ENCODE measurements at places on chromosomes 12 and 14.

GRCh38 chr14:92637228-92637627, 111.2 kb downstream of the LGMN start:
- no peak for DNase-seq

- no peak for DNase-seq
Measured at GRCh38 chr14:23047034-23047634, 5.1 kb downstream of the PSMB11 start.

DNA sequence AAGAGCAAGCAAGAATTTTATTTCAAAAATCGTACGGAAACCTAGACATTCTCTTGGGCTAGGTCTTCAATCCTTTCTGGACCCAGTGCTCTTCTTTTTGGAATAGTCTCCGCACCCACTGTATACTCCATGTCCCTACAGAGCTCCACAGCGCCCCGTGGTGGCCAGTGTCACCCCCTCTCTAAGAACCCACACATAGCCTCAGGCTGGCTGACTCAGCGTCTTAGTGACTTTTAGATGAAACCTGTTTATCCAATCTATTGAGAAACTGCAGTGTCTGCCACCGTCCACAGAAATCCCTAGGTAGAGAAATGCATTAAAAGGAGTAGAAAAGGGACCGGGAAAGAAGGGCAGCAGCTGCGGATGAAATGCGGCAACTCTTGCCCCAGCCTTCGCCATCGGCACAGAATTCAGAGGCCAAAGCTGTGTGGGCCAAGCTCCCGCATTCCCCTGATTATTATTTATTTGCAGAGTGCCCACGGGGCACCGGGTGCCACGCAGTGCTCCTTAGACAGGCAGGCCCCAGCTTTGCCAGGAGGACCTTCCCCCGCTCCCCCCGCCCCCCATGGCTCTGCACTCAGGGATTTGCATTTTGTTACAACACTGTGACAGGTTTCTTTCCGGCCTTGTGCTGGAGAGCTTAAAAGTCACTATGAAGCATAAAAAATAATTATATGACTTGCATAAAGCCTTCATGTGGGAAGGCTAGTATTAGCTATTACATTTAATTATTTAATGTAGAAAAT, 170.1 kb upstream of the FKBP4 start:
- DNase-seq, result no peak

- DNase-seq, result no peak
Measured at GRCh38 chr12:100545092-100545491, 28.4 kb upstream of the GAS2L3 start.

DNA sequence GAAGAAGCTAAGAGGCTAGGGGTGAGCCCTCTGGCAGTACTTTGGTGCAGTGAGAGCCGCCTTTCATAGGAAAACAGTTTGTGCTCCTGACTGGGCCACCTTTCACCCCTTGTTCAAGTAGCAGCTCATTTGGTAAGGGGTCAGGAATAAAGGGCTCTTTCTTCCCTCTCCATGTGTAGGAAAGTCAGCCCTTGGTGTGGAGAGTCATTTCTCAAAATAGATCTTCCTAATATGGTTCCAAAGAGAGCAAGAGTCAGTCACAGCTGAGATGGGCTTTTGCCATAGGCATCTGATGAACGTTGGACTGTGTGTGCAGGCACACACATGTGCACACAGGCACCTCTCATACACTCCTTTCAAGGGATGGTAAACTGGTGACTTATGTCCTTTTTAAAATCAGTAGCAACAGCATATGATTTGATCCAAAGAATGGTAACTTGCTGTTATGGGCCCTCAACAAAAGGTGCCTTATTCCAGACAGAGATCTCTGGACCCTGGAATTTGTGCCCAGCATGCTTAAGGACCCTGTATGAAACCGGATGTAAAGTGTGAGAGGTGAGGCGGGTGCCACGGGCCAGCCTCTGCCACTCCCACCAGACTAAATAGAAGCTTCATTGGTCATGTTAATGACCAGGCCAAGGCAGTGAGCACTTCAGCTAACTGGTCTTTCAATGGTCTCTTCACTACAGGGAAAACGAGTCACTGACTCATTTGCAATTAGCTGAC, 16.7 kb upstream of the RIC8B start:
- DNase-seq, result no peak

DNA sequence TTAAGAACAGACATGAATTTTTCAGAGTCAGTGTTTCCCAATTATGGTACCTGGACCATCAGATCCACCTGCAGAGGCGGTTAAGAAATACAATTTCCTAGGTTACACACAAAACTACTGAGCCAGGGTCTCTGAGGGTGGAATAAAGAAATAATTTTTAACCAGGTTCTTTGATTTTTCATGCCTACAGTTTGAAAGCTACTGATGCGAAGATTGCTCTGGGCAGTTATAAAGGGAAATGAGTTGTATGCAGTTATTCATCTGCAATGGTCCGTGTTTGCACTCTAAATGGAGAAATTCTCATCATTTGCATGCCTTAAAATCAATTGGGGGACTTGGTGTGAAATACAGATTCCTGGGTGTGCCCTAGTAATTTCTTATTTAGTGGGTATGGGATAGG, 89.7 kb downstream of the ERGIC2 start:
- DNase-seq, result no peak

DNA sequence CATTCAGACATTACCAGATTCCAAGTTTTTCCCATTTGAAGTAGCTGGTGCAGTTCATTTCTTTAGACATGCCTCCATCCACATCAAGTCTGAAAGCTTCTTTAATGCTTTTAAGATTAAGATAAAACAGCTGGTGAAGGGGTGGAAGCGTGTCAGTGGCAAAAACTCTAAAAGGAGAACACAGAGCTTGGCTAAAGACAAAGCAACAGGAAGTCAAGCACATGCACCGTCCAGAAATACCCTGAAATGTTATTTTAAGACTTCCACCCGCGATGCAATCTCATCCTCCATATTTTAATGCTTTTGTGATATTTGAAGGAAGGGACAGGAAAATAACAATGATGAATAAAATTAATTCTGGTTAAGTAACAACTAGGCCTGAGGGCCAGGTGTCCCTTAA, 31.8 kb downstream of the PPM1H start:
- no peak for DNase-seq

DNA sequence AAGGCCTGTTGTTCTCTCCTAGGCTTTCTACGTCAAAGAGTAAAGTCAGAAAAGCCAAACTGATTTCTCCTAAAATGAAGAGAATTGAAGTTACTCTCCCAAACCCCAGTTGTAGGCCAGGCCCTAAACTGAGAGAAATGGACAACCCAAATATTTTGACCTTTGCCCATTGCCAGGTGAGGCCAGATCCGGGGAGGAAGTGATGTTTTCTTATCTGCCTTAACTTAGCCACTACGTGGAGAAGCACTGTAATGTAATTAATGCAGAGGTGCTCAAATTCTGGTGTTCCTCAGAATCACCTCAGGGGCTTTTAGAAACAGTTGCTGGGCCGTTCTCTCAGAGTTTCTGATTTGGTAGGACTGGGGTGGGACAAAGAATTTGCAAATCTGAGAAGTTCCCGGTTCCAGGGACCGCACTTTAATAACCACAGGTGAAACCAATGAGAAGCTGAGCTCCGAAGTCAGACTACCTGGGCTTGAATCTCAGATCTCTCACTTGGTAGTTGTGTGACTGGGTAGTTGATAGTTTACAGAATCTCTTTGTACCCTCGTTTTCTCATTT, 73.2 kb downstream of the ETV6 start:
- DNase-seq, result no peak

DNA sequence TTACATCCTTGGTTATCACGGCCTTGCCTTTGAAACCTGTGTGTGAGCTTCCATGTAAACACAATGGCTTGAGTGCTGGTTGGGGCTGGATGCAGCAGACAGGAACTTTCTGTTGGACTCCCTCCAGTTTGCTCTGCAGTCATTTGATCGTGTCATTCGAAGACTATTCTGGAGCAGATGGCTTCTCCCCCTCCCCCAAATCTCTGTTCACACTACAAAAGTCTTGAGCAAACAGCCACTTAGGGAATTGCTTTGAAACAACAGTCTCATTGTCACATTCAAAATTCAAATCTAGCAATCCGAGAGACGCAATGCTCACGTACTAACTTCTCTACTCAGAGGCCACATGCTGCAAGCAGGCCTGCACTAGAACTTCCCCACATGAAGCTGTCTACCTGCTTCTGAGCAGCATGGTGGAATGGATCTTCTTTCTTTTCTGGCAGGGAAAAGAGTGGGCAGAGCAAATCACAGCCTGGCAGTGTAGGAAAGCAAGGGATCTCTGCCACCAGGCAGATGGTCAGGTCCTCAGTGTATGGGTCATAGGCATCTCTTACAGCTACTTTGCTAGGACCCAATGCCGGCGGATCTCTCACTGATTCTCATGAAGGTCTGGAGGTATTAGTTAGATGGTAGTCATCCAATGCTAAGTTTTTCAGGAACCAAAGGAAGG, 214.2 kb downstream of the PPM1H start:
- peak; percentile 44 for DNase-seq

GRCh38 chr14:95503365-95504134, 12.9 kb downstream of the SYNE3 start:
- DNase-seq, result no peak

DNA sequence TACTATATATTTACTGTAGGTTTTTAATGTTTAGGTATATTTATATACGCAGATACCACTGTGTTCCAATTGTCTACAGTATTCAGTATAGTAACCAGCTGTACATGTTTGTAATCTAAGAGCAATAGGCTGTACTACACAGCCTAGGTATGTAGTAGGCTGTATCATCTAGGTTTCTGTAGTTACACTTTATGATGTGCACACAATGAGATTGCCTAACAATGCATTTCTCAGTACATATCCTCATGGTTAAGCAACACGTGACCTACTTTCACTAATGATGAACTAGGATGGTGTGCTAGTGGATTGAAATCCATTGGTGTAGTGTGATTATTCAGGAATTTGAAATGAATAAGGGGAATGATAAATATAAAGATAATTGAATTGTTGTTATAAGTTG, 77.7 kb downstream of the ETNK1 start:
- DNase-seq, result no peak

GRCh38 chr12:117641885-117642284, 280.5 kb upstream of the NOS1 start:
- no peak for DNase-seq

- DNase-seq, result no peak
Measured at GRCh38 chr14:104599446-104599845, 5.1 kb downstream of the TMEM179 start.

DNA sequence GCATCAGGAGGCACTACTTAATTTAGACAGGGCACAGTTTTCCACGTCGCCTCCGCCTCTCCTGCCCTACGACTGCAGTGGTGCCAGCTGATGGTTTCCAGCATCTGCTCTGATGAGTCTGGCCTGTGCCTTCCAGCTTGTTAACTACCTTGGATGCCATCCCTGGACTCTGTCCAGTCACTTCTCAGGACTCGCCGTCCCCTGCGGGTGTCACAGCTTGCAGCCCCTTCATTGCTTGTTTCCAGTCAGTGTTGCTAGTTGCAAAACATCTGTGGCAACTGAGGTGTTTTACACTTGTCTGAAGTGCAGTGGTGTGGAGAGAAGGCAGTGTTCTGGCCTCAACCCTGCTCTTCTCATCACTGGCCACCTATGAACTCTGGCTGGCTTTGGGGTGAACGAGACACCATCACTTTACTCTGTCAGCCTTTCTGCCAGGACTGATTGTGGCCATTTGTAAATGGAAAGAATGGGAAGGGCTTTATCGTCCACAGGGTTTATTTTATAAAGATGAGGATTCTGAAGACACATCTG, 8.3 kb downstream of the ADGRD1 start:
- no peak for DNase-seq

GRCh38 chr12:84805474-84805858, 107.1 kb downstream of the SLC6A15 start:
- DNase-seq, result no peak

DNA sequence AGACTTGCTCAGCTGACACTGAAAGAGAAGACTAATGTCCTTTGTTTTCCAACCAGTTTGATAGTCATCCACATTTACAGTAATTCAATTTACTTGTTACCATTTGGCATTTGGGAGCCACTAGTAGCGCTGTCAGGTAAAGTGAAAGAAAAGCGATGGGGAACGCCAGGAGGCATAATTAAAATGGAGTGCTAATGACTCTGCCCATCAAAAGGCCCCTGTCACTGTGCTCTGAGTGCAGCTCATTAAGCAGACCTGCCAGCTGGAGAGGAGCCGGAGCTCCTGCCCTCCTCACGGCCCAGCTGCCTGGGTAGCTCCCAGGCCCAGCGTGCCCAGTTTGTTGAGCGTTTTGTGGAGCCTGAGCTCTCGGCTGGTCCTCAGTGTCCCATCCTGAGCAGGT, 463.6 kb upstream of the CCDC196 start:
- peak; percentile 6 for DNase-seq

- no peak for DNase-seq
Measured at GRCh38 chr14:86243158-86243557, 713.2 kb downstream of the FLRT2 start.

- no peak for DNase-seq
Measured at GRCh38 chr14:48575772-48576171, 900.4 kb upstream of the MDGA2 start.

DNA sequence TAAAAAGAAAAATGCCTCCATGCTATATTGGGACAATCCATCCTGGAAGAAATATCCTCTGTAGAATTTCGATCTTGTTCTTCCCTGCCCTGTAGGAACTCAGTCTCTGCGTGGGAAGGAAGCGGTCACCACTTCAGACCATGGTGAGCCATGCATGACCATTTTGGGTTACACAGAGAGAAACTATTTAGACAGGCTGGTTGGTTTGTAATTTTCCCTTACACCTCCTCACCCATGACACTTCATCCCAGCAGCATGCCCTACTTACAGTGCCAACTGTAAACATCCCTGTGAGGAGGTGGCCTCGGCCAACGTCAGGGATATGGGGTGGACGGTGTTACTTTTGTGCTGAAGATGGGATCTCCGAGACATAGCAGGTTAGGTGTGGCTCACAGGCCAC, 121.4 kb downstream of the SMOC1 start:
- no peak for DNase-seq

DNA sequence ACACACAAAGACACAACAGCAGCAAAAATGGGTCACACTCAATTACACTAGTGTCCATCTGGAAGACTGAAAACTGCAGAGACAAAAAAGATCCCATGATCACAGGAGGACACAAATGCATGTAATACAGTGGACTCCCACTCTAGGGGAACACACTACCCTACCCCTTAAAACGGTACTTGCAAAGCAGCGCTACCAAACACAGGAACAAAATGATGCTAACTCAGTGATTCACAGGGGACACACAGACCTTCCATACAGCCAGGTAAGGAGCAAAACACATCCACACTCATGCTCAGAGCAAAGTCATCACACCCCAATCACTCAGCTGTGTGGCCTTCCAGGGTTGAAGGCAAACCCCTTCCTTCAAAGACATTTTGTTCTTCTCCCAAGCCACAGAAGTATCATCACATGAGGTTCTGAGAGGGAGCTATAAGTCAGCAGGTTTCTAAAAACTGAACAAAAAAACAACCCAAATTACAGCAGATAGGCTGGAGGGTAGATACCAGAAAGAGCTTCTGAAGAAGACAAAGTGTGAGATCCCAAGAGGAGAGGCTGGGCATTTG, 14.8 kb downstream of the SMUG1 start:
- no peak for DNase-seq

Measured in NCI-H446 (cell line).